Stimulated activated CD4-positive, alpha-beta T cell treated with anti-CD3 and anti-CD28 coated beads, Interleukin-1b, Interleukin-23, amount 100 ng/mL, for 4 hours (primary cell): ENCODE measurements at places on chromosomes 6 and 20.

DNA sequence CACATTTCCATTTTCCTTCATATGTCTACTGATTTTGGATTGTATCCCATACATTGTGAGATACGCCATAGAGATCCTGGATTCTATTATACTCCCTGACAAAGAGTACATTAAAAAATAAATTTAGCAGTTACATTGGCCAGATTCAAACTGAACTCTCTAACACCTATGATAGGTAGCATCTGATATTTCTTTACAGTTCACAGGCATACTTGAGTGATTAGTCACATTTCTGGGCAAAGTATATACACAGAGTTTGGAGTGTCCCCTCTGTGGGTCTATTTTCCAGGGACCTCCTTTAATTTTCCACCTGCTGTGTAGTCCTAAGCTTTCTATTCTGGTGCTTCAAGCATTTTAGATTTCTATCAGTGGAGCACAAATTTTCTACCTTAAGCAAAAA is 96.4 kb downstream of the TBC1D32 start:
- no peak for DNase-seq

GRCh38 chr6:56009636-56010035 is 134.2 kb upstream of the BMP5 start:
- DNase-seq = no peak

DNA sequence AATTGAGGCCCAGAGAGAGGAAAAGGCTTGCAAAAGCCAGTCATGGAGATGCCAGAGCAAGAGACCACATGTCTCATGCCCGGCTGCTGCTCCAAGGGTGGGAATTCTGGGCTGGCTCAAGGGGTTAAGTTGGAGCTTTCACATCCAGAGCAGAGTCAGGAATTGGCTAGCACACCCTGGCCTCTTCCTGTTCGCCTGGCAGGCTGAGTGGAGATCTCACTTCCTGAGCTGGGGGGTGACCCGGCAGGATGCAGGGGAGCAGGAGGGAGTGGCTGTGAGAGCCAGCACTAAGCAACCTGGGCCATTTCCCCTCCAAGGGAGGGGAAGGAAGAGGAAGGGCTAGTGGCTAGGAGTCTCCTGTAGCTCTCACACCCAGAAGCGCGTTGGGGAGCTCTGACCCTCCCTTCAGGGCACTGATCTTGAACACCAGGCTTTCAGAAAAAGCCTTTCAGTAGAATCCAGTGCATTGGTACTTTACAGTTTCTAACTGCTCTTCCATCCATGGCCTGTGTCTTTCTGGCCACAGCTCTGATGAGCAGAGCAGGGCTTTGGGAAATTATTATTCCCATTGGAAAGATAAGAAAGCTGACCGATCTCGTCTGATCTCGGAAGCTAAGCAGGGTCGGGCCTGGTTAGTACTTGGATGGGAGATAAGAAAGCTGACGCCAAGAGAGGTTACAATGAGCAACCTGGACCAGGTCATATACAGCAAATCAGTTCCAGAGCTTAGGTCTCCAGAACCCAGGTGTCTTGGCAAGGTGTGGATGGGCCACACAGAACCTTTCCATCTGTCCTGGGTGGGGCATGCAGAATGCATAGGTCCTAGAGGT is 2.2 kb upstream of the CCM2L start:
- no peak for DNase-seq

- no peak for DNase-seq
Measured at GRCh38 chr20:63319164-63320040, 26.4 kb downstream of the COL20A1 start.

- no peak for DNase-seq
Measured at GRCh38 chr6:138514860-138515540, 15.7 kb upstream of the NHSL1 start.

- no peak for DNase-seq
Measured at GRCh38 chr6:165769401-165769800, 106.4 kb upstream of the PDE10A start.

DNA sequence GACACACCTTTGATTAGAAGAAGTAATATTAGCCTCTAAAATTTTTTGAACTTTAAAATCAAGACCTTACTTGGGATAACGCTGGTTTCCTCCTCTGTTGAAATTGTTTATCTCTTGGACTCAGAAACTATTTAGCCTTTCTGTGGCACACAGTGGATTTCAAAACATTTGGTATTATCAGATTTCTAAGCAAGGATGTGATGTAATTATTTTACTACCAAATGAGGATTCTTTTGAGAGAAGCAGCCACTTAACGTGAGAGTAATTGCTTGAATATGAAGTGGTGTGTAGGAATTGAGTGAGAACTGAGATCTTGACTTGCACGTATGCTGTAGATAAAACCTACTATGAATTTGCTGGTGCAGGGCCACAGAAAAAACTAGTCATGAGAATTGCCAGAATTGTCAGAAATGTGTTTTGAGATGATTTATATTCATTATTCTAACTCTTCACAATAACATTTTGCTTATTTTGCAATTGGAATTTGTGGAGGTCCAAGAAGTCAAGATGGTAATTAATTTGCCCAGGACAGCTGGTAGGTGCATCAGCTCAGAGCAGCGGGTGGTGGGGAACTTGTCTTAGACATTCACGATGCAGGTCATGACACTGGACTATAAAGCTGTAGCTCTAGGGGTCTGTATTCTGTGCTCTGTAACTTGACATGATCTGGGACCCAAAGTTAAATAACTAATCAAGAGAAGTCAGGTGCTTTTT is 53.4 kb downstream of the AKAP12 start:
- no peak for DNase-seq

DNA sequence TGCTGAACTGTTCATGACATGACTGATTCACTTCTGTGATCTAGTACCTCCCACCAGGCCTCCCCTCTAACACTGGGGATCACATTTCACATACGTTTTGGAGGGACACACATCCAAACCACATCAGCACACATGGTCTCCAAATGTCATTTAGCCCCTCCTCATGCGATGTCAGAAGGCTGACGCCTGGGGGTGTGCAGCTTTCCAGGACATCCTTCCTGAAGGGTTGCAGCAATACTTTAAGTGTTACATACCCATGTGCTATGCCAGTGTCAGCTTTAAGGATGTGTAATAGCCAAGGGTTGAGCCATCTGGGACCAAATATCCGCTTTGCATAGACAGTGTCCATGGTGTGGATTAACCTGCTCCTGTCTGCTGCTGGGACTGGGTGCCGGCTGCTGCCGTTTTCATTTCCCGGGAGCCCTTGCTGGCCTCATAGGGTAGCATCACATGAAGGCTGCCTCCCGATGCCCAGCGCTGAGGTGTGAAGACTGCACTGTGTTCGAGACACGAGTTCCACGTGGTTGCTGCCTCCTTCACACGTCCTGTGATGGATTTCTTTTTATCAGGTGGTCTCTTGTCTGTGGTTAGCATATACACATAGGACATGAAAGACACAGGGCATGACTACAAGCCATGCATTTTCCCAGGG is 219.0 kb downstream of the THBS2 start:
- no peak for DNase-seq

GRCh38 chr6:20217891-20218290 is 5.6 kb upstream of the MBOAT1 start:
- DNase-seq = no peak

- no peak for DNase-seq
Measured at GRCh38 chr6:109854541-109855308, 123.4 kb upstream of the GPR6 start.

DNA sequence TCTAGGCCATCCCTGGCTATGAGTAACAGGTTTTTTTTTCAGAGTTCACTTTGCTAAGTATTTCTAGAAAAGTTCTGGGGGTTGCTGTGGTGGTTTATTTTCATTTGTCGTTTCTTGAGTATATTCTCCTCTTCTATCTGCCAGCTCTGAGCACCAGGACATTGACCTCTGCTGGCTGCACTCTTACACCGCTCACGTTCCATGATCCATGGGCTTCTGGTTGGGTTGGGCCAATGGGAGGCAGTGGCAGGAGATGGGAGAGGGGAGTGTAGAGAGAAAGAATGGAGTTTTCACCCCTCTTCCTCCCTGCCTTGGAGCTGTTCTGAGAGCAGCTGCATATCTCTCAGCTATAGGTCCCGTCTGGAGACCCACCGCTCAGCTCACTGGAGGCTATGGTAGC is 161.0 kb upstream of the ATXN1 start:
- no peak for DNase-seq

- DNase-seq = no peak
Measured at GRCh38 chr6:4318321-4318720, 182.9 kb upstream of the ECI2 start.

- no peak for DNase-seq
Measured at GRCh38 chr6:160202411-160202810, 56.2 kb downstream of the SLC22A2 start.

GRCh38 chr20:21389368-21389767 is 8.0 kb downstream of the NKX2-4 start:
- no peak for DNase-seq
